ENCODE measurements at places on chromosomes 6 and 20.

GRCh38 chr6:56143796-56144195 is 103.6 kb downstream of the COL21A1 start:
- no peak for DNase-seq

- DNase-seq, result no peak
Observed at GRCh38 chr6:158758941-158759479, 60.2 kb downstream of the EZR start.

GRCh38 chr6:55825402-55826051 is 49.9 kb downstream of the BMP5 start:
- no peak for DNase-seq

DNA sequence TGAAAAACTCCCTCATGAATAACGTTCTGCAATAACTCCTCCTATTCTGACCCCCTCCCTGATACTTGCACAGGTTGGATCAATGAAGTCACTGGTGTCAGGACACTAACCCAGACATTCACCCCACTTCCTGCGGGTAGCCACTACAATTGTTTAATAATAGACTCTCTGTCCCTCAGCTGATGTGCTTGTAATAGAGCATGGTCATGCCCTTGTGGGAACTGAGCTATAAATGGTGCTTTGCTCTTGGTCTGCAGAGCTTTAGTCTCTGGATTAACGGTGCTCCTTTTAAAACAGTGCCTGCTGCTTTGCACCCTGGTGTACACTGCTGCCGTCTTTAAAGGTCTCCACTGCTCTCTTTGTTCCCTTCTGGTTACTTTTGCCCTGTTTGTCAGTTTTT is 127.3 kb downstream of the BACH2 start:
- DNase-seq, result no peak

DNA sequence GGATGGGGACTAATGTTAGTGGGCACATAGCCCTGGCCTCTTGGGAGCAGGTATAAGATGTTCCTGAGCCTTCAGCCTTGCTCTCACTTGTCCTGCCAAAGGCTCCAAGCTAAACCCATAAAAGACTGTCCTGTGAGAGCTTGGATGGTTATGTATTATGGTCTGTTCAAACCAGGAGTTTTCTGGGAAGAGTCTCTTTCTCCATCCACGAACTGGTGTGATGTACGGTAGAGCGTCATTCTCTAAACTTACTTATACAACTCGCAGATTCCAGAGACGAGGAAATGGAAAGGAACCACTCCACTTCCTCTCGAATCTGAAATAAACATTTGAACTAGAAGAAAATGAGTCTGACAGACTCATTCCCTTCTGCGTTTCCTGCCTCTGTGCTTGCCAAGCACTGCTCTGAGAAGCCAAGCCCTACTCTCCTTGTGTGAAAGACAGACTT is 5.3 kb downstream of the SOBP start:
- no peak for DNase-seq

DNA sequence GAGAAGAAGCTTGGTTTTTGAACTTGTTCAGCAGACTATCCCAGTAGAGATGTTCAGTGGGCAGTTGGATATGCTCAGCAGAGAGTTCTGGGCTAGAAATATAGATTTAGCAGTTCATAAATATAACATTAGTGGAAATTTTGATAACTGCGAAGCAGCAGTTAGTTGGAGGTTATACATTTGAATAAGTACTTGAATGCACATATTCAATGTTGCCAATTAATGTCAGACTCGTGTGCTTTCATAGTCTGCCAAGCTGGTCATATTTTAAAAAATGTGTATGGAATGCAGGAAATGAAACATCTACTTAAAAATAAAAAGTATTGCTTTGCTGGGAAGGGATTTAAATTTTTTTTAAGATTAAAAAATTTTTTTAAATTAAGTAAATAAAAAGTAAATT is 92.5 kb upstream of the E2F3 start:
- no peak for DNase-seq

- DNase-seq, result no peak
Observed at GRCh38 chr6:39520411-39520810, 197.9 kb upstream of the KCNK16 start.

Data from NT2/D1 (cell line).